ENCODE measurements at places on chromosomes 11 and 22. TPM values are rescaled to one million over a fixed set of nuclear protein-coding genes. Genes with fewer than 3 reads are reported as not detected.
A peak's percentile ranks its signal among the peaks of the same experiment; 100 is the strongest.

Gene SCARF2
- 3.2 TPM for total RNA-seq

Gene MYOD1
- total RNA-seq: not detected

- H3K4me3 ChIP-seq: no peak overlapping the region
- DNase-seq: peak; percentile 32
- no peaks in the 10 kb centered on the region for H3K36me3 ChIP-seq
- H3K4me1 ChIP-seq: no peaks in the 10 kb centered on the region
- H3K27ac ChIP-seq: no peak overlapping the region
Observed at GRCh38 chr11:7353100-7353499, 101.4 kb downstream of the SYT9 start.

DNA sequence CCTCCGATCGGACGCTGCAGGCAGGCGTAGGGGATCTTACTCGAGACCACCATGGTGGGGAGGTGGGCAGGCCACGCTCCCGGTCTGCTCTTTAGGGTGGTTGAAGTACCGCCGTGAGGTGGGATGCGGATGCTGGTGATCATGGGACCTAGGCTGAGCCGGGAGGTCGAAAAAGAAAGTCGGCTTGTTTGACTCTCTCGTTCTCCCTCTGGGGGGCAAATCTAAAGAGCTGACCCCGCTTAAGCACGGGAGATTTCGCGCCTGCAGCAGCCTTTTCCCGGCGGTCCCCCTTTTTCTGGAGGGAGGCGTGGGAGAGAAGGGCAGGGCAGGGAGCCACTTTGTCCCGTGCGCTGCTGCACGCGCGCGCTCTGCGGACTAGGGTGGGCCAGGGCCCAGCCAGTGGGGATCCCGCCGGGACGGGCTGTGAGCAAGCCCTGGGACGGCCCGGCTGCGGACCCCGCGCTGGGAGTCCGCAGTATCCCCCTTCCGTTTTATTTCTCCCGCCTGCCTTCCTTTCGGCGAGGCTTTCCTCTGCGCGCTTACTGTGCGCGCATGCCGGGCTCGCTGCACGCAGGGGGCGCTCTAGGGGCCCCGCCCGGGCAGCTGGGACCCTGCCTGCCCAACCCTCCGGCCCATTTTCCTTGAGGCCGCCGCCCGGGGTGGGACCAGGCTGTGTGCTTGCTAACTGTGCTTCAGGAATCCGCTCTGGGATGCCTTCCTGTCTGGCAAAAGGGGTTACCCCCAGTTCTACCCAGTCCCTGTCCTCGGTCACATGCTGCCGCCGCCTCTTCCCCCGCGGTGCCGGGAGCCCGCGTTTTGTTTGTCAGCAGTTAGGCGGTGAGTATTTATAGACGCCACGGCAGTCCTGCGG is 81.0 kb downstream of the PRR5L start:
- peak overlapping the region; percentile 50 for H3K4me3 ChIP-seq
- H3K27me3 ChIP-seq: peaks cover 37% of the 10 kb centered on the region
- DNase-seq: no peak
- peaks cover 6% of the 10 kb centered on the region for H3K4me1 ChIP-seq

DNA sequence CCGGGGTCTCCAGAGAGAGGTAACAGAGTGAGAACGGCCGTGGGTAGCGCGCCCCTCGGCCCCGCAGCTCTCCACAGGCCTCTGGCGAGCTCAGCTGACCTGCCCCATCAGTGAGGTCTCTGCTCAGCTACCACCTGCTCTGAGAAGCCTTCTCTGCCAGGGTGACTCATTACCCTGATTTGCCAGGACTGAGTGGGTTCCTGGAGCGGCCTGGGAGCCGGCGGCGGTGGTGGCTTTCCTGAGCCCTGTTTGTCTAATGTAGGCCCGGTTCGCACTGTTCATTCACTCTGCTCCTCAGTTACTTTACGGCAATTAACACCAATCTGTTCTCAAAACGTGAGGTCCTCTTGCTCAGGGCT is 351.0 kb upstream of the B3GAT1 start:
- H3K36me3 ChIP-seq: no peaks in the 10 kb centered on the region
- DNase-seq: no peak
- H3K27ac ChIP-seq: no peak overlapping the region
- H3K4me1 ChIP-seq: no peaks in the 10 kb centered on the region

GRCh38 chr11:105862736-105863367 is 159.2 kb downstream of the MSANTD4 start:
- H3K36me3 ChIP-seq: no peaks in the 10 kb centered on the region
- peak; percentile 52 for DNase-seq
- no peak overlapping the region for H3K27ac ChIP-seq
- H3K27me3 ChIP-seq: peaks cover 4% of the 10 kb centered on the region
- no peak overlapping the region for H3K4me3 ChIP-seq
- no peaks in the 10 kb centered on the region for H3K4me1 ChIP-seq

DNA sequence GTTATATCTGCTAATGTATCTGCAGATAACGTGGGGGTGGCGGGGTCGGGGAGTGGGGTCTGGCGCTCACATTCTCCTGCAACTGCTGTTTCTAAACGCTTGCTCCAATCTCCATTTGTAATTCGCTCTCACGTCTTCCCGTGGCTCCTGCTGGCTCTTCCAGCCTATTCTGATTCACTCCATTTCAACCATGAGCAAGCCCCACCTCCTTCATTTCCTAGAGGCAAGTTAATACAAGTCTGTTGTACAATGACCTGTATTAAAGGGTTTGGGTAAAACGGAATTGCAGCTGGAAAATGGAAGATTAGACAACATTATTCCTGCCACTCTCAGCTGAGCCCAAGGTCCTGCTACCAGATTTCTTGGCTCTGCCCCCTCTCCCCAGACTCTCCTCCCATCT is 132.3 kb downstream of the CSNK2A3 start:
- DNase-seq: no peak
- H3K4me3 ChIP-seq: no peak overlapping the region
- H3K4me1 ChIP-seq: 0 out of 2 replicates have a peak, but pooled peaks cover 3% of the 10 kb centered on the region
- no peaks in the 10 kb centered on the region for H3K36me3 ChIP-seq
- H3K27ac ChIP-seq: no peak overlapping the region

GRCh38 chr11:126464796-126465195 is 109.3 kb downstream of the ST3GAL4 start:
- no peaks in the 10 kb centered on the region for H3K4me1 ChIP-seq
- no peak overlapping the region for H3K27ac ChIP-seq
- no peaks in the 10 kb centered on the region for H3K36me3 ChIP-seq
